ENCODE measurements at places on chromosomes 1 and 21.
A peak's percentile ranks its signal among the peaks of the same experiment; 100 is the strongest.

DNA sequence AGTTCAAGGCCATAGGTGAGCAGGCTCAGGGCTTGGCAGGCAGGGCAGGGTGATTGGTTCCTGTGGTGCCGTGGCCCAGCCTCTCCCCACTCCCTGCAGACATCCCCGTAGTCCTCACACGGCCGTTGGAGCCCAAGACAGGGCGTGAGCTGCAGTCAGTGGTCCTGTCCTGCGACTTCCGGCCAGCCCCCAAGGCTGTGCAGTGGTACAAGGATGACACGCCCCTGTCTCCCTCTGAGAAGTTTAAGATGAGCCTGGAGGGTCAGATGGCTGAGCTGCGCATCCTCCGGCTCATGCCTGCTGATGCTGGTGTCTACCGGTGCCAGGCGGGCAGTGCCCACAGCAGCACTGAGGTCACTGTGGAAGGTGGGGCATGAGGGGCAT, 71.9 kb downstream of the OBSCN start:
- no peak for DNase-seq

DNA sequence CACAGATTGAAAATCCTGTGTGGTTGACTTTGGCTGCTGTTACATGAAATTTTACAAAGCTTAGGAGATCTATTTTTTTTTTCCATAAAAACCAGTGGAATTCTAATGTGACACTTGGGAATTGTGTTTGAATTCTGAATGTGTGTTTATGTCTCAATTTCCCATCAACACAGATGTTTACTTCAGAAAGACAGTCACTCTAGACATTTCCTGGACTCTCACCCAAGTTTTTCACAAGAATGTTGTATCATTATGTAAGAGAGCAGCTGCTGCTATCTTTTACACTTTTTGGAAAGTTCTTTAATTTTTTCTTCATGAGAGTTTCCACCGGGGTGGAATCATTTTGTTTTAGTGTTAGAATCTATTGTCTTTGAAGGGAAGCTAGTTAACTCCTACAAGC, 210.1 kb downstream of the GIPC2 start:
- no peak for DNase-seq

DNA sequence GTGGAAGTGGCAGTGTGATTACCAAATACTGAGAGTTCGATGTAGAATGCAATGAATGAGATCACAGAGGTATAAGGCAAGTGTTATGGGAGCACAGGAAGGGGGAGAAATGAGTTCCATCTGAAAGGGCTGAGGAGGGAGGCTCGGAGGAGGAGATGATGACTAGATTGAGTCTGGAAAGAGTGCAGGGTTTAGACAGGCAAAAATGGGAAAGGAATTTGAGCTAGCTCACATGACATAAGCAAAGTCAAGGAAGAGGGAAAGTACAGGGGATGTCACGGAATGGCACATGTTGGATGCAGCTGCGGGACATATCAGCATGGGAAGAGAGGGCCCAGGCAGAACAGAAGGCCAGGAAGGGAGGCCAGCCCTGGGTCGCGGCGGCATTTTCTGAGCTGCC, 132.7 kb downstream of the RUNX1 start:
- no peak for DNase-seq

DNA sequence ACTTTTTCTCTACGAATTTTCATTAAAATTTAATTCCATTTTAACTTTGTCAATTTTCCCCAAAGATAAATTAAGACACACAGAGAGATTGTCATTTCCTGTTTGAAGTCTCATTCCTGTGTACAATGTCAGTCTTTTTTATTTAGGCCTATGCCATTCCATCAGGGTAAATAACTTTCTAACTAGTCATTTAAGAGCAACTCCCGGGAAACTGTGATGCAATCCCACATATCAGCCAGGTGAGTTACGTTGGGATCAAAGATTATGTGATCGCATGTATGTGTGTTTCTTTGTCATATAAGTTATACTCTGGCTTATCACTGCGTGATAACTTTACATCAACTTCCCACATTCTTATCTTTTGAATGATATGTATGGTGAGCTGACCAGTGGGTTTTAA, 86.1 kb upstream of the S1PR1 start:
- peak; percentile 28 for DNase-seq

- no peak for DNase-seq
Measured at GRCh38 chr1:173161510-173162221, 45.5 kb downstream of the TNFSF4 start.

- DNase-seq: peak; percentile 85
Measured at GRCh38 chr1:31413405-31414001, 490 bp downstream of the SERINC2 start.

DNA sequence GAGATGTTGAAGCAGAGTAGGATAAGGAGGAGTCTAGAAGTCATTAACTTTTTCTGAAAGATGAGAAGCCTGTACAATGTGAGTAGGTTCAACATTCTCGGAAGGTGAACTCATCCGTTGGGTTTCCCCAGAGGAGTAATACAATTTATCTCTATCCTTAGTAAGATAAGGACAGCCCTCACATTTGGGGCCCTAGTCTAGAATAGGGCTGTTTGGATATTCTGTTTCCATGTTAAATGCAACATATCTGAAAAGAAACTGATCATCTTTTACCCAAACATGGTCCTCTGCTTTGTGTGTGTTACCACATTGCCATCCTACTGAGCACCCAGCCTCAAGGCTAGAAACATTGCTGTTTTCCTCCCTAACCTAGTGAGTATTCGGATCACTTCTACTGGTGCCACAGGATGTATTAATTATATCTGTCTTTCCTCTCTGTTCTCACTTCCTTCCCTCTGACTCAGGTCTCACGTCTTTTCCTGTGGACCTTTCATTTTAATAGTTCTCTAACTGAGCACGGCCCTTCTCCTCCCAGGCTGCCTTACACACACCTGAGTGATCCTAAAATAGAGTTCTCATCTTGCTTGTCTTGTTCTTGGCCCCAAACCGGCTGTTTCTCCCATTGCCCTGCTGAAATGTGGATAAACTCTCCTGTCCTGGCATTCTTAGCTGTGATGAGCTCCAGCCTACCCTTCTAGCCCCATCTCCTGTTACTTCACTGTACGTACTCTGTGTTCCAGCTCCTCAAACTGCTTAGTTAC, 91.7 kb downstream of the CDC14A start:
- DNase-seq: peak; percentile 56

- no peak for DNase-seq
Measured at GRCh38 chr1:165842671-165843129, 15.3 kb downstream of the UCK2 start.

GRCh38 chr21:42265231-42265812, 46.4 kb downstream of the ABCG1 start:
- no peak for DNase-seq

GRCh38 chr1:232875536-232875935, 70.3 kb downstream of the MAP10 start:
- no peak for DNase-seq

DNA sequence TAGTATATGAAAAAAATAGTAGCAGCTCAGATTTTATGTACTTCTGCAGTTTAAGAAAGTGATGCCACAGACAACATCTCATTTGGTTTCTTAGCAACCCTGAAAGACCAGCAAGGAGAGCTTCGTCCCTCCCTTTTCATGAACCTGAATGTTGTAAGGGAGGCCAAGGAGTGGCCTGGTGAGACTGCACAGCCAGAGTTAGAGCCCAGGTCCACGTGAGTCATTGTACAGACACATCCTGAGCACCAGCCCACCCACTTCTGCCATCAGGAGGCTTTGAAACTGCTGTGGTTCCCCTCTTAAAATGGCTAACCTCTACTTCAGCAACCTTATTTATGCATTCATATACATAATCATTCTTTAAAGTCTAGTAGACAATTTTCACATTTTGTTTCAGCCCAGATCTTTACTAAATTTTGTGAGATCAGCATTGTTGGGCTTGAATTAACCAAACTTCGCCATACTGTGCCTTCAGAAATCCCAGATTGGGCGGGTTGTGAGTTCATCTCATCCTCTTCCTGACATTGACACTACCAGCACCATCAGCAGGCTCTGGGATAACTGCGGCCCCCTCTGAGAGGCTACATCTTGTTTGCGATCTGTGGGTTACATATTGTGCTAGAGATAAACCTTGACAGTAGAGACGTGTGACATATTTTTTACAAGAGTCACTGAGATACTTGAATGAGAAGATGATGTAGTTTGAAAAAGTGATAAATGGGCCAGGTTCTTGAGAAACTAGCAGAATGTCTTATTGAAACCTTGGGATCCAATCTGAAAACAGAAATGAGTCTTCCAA, 106.7 kb downstream of the CAMTA1 start:
- DNase-seq: no peak

DNA sequence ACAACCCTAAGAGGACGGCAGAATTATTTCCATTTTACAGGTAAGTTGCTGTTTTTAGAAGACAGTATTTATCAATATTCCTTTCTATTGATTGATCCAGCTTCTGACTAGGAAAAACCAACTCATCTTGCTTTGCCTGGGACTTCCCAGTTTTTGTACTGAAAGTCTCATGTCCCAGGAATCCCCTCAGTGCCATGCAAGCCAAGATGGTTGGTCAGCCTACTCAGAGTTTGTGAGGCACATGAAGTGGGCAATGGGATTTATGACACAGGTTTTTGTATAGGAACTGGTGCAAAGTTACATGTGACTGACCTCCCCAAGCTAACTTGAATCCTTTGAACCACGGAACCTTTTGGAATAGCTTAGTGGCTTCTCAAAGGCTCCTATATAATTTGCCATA, 45.5 kb downstream of the GNG12 start:
- DNase-seq: no peak

GRCh38 chr1:21910558-21911204, 26.4 kb downstream of the HSPG2 start:
- DNase-seq: no peak

- no peak for DNase-seq
Measured at GRCh38 chr1:23768733-23769132, 9.5 kb upstream of the PITHD1 start.

DNA sequence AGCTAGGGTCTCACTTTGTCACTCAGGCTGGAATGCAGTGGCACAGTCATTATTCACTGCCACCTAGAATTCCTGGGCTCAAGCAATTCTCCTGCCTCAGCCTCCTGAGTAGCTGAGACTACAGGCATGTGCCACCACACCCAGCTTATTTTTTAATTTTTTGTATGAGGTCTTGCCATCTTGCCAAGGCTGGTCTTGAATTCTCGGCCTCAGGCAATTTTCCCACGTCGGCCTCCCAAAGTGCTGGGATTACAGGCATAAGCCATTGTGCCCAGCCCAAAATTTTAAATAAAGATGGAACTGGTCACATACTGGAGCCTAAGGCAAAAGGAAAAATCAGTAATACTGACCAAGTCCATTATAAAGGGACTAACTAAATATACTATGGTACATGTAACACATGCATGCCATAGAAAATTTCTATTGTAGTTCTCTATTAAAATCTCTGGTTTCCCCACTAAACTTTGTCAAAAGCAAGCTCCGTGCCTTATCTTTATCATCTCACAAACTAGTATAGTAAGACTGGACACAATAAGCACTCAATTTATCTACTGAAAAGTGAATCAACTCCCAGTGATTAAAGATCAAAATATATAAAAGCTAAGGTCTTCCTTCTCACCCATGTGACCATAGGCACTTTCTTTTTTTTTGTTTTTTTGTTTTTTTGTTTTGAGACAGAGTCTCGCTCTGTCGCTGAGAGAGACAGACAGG, 61.6 kb downstream of the HSF2BP start:
- DNase-seq: no peak

DNA sequence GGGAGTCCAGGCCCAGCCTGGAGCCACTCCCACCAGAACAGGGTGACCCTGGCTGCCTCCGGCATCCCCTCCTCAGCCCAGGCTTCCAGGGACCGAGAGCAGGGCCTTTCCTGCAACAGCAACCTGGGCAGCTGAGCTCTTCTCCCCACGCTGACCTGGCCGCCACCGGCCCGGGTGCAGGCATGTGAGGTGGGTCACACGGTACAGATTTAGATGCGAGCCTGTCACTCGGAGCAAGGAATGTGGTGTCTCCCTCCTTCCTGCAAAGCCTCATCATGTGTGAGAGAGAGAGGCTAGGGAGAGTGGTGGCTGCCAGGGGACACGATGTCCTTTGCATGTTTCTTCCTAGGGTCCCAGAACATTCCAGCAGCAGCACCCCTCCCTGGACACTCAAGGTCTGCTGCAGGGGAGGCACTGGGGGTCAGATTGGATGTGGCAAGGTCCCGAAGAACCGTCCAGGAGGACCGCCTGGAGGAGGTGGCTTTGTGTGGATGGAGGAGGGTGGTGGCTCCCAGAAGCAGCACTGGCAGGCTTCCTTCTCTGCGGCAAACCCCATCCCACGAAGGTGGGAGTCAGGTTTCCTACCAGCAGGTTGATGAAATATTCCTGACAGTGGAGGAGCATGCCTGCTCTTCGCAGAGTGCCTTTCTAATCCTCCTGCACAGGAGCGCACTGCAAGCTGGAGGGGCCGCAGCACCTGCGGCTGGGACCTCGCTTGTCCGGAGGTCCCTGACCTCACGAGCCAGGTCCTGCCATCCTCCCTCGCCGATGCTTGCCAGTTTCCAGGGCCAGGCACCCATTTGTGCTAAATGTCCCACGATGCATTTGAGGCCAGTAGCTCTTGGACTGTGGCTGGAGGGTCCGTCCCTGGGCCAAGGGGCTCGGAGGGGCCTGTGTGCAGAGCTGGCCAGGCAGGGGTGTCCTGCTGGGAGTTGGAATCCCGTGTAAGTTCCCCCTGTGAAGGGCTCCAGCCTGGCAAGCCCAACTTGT, 68.4 kb downstream of the PRDM16 start:
- no peak for DNase-seq

DNA sequence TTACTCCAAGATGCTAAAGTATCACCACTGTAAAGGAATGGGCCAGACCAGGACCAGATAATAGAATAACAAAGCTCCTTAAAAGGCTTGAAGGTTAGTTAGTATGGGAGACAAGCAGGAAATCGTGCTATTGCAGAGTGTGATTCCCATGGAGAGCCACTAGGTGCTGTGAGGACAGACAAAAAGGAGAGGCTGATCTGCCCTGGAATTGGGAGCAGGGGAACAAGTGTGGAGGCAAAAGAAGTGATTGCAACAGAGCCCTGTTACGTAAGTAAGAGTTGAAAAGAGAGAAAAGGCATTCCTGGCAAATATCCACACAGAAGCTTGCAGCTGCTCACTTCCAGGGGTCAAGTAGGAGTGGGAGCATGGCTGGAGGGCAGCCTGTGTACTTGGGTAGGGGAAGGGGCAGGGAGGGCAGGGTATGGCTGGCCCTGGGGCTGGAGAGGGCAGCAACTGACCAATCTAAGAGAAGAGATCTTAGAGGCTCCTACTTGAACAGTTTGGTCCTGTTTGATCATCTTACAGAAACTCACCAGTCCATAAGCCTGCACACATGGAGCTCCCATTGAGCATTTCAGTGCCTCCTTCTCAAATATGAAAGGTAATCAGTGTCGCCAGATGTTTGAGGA, 207.7 kb upstream of the GJB5 start:
- peak; percentile 30 for DNase-seq

Measured in hepatocyte (in vitro differentiated cells).